Thoracic aorta (tissue), 2 donors: ENCODE measurements at places on chromosomes 1 and 21. TPM values are rescaled to one million over a fixed set of nuclear protein-coding genes. Genes with fewer than 3 reads are reported as not detected.
A peak's percentile ranks its signal among the peaks of the same experiment; 100 is the strongest.

The LRRC39 gene
- 2.4 TPM for total RNA-seq

The TSEN15 gene
- 24.8 TPM for total RNA-seq

The AJAP1 gene
- total RNA-seq, result 0.49 TPM

DNA sequence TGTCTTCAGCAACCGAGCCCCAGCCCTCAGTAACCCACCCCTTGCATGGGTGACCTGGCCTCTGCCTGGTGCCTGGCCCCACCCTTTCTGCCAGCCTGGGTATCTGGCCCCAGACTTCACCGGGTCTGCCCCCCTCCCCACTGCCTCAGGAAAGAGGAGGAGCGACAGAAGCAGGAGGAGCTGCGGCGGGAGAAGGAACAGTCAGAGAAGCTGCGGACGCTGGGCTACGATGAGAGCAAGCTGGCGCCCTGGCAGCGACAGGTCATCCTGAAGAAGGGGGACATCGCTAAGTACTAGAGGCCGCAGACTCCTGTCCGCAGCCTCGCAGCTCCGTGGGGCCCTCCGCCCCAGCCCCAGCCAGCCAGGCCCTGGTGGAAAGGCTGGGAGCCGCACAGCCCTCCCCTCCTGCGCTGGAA, 6.1 kb downstream of the TNFRSF25 start:
- no peaks in the 10 kb centered on the region for H3K4me1 ChIP-seq
- H3K27me3 ChIP-seq, result peaks cover 5% of the 10 kb centered on the region
- DNase-seq, result no peak
- no peak overlapping the region for H3K27ac ChIP-seq

- no peak for DNase-seq
- no peaks in the 10 kb centered on the region for H3K27me3 ChIP-seq
- no peak overlapping the region for H3K4me3 ChIP-seq
Measured at GRCh38 chr1:94753171-94753972, 66.8 kb upstream of the SLC44A3 start.

- H3K4me1 ChIP-seq, result peaks cover 12% of the 10 kb centered on the region
- no peak for DNase-seq
- no peaks in the 10 kb centered on the region for H3K27me3 ChIP-seq
- no peak overlapping the region for H3K4me3 ChIP-seq
- H3K27ac ChIP-seq, result no peak overlapping the region
- H3K36me3 ChIP-seq, result no peaks in the 10 kb centered on the region
Measured at GRCh38 chr1:211487672-211488208, 4.2 kb downstream of the RD3 start.

DNA sequence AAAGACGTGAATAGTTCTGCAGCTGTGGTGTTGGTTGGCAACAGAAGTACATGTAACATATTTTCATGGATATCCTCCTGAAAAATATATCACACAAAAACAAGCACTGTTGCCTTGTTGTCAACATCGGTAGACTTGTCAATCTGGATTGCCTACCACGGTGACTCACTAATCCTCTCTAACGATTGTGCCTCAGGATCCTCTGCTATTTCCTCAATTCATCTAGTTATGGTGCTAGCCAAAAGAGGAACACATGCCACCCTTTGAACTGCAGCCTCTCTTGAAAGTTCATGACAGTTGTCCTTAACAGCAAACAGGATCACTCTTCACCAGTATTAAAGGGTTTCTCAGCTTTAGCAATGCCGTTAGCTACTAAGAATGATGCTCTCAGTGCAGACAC, 25.7 kb downstream of the RASAL2 start:
- H3K27me3 ChIP-seq, result no peaks in the 10 kb centered on the region
- peaks cover 8% of the 10 kb centered on the region for H3K4me1 ChIP-seq
- no peak overlapping the region for H3K4me3 ChIP-seq
- H3K27ac ChIP-seq, result no peak overlapping the region

GRCh38 chr1:225653463-225654276, 747 bp upstream of the ENAH start:
- peak overlapping the region; percentile 87 for H3K4me3 ChIP-seq
- peak; percentile 48 for DNase-seq
- H3K27me3 ChIP-seq, result no peaks in the 10 kb centered on the region
- no peaks in the 10 kb centered on the region for H3K36me3 ChIP-seq
- H3K4me1 ChIP-seq, result peaks cover 20% of the 10 kb centered on the region
